ENCODE measurements at places on chromosomes 1 and 21. TPM values are rescaled to one million over a fixed set of nuclear protein-coding genes. Genes with fewer than 3 reads are reported as not detected.

Gene HES3
- total RNA-seq, result not detected

Gene CR1
- not detected for total RNA-seq

Gene PCSK9
- total RNA-seq, result 3.4 TPM

Gene PBX1
- total RNA-seq, result 23.1 TPM

Gene PATJ
- 3.9 TPM for total RNA-seq

Gene HSPB7
- total RNA-seq, result not detected

Measured in A549 treated with CORT108297 at 1 μM for 4 hours (cell line).